ENCODE measurements at places on chromosomes 1 and 21.

- no peak for DNase-seq
Observed at GRCh38 chr1:25906644-25907300, 553 bp upstream of the STMN1 start.

DNA sequence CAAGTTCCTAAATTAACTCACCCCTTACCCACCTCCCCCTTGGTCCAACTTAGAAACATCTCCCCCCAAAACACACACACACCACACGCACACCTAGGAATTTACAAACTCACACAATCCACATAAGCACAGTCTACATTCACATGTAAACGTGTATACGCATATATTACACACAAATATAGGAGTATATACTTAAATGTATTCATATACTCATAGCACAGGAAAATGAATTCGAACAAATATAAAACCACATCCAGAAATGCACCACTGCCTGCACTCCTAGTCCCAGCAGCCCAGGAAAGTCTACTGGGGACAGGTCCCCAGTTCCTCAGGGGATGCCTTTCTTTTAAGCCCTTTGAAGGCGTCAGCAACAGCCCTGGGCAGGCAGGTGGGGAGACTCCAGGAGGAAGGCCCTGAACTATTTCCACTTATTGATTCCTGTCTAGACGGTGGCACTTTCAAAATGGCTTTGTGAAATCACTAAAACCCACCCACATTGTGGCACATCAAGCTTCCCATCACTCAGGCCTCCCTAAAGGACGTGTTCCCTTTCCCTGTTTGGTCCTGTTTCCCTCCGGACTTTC is 3.1 kb upstream of the DMBX1 start:
- no peak for DNase-seq

- DNase-seq, result no peak
Observed at GRCh38 chr1:23132033-23132432, 36.6 kb downstream of the LUZP1 start.

GRCh38 chr1:247459507-247459906 is 1.6 kb upstream of the OR2B11 start:
- no peak for DNase-seq

GRCh38 chr1:111795401-111795800 is 39.7 kb downstream of the DDX20 start:
- no peak for DNase-seq

DNA sequence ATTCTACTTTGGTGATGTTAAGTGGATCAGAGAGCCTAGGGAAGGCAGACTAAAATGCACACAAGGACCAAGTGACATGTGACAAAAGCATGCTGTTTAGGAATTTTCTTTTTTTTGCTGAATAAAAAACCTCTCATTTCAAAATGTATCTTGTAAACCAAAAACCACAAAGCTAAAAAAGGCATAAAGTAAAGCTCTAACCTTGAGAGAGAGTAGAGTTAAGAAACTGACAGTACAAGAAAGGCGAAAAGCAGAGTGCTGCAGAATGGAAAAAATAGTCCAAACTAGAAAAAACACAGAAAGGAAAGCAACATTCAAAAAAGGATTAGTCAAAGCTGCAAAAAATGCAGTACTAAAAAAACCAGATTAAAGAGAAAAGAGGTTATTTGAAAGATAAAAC is 76.5 kb downstream of the EPS15 start:
- no peak for DNase-seq

DNA sequence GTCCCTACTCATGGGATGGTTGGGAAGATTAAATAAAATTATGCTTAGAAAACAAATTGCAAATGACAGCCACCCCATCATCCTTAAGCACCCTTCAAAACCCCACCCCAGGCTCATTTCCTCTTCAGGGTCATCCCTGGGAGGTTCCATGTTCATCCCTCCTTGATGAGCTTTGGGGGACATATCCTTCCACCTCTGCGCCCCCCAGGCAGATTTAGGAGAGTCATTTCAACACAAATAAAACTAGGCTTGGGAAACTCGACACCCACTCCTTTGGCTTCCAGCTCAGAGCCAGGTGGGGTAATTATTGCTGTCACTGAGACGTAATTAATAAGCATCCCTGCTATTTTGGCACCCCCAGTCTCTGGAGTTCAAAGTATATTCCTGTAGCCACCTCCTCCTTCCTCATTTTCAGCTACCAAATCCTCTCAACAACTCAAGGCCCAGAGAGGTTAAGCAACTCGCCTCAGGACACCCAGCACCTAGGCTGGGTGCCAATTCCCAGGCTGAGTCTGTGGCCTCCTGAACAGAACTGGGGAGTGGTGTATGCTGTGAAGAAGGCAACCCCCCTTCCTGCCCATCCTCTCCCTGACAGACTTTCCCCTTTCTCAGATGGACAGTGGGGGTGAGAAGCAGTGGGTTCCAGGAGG is 595 bp downstream of the CRYBG2 start:
- no peak for DNase-seq

DNA sequence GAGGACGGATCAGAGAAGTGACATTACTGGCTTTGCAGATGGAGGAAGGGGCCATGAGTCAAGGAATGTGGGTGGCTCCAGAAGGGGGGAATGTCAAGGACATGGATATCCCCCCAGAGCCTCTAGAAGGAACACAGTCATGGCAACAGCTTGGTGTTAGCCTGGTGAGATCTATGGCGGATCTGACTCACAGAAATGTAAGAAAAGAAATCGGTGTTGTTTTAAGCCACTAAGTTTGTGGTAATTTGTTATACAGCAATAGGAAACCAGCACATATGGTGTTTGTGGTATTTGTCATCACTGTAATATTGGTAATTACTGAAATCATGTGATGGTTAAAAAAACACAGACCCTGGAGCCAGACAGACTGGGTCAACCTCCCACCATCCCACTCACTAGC is 236.2 kb downstream of the SETD4 start:
- DNase-seq, result no peak

DNA sequence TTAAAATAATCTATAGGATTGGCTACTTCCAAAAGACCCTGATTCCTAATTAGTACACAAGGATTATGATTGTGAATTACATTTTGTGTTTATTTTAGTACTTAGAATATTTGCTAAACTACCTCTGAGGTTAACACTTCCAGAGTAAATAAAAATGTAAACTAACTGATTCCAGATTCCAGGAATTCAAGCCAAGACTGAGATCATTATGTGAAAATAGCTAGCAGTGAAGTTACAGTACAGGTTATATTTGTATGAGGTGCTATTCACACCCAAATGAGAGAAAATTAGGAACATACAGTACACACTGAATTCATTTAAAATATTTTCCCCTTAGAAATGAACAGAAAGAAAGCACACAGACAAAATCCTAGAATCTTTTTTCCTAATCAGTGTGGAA is 28.8 kb downstream of the TTLL7 start:
- DNase-seq, result no peak

DNA sequence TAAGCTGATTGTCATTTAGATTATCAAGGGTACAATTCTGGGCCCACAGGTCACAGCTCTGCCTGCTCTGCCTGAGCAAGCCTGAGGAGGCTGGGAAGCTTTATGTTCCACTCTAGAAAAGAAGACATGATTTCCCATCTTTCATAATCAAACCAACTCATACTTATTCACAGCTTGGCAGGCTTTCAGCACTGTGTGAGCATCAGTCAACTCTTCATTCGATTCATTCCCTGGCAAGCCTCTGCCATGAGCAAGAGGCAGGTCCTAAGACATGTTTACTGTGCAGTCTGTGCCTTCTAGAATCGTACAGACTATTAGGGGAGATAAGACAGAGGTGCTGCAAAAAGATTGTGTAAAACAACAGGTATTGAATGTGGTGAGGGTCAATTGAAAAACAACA is 24.5 kb upstream of the KIRREL1 start:
- DNase-seq, result peak; percentile 79

GRCh38 chr1:233289676-233290075 is 5.8 kb downstream of the PCNX2 start:
- DNase-seq, result no peak

- no peak for DNase-seq
Observed at GRCh38 chr1:156140879-156141707, 12.3 kb upstream of the SEMA4A start.

- no peak for DNase-seq
Observed at GRCh38 chr21:24197132-24197643, 1410.1 kb downstream of the MRPL39 start.

GRCh38 chr1:43366179-43366578 is 1.6 kb downstream of the ELOVL1 start:
- DNase-seq, result no peak
